ENCODE measurements at places on chromosomes 5 and 9.

DNA sequence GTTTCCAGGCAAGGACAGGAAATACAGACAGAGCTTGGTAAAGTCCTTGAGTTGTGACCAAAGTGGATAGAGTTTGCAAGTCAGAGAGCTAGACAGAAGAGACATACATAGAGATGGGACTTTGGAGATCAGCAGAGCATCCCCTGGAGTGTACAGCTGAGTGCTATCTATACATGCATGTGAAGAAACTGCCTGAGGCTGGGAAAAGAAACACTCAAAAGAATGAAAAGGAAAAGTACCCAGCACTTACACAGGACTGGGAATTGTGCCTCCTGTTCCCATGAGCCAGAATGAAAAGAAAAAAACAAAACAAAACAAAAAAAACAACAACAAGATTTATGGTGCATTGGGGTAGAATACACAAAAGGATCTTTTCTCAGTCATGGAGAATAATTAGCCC is 606.4 kb downstream of the ZNF608 start:
- DNase-seq: no peak

- no peak for DNase-seq
These were observed 98.9 kb downstream of the CEMIP2 start for GRCh38 chr9:71669284-71669995.

- peak; percentile 39 for DNase-seq
These were observed at the start of gene GRK6 for GRCh38 chr5:177426566-177427210. TSS of gene GRK6 (plus strand) at chr5:177426676. CDS start at chr5:177426846, 170 bp downstream.

DNA sequence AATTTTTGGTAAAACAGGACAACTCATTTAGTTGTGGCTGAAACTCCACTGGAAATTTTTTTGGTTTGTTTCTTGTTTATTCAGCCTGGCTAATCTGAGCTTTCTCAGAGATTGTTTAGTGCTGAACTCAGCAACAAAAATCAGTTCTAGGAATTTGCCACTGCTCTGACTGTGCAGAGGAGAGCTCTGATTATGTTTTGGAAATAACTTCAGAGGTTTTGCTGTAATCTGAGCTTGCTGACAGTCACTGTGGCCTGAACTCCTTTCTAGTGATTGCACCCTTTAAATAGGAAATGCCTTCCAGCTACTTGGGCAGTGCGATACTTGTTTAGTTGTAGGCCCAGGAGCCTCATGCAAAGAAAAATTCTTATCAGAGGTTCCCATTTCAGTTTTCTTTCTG is 60.2 kb downstream of the OSTF1 start:
- no peak for DNase-seq

GRCh38 chr5:77546-77945 is 14.4 kb upstream of the PLEKHG4B start:
- no peak for DNase-seq

GRCh38 chr5:132451387-132451786 is 39.2 kb downstream of the IRF1 start:
- DNase-seq: no peak

- DNase-seq: no peak
These were observed 3.4 kb downstream of the ASS1 start for GRCh38 chr9:130448035-130448624.

GRCh38 chr9:105737205-105737604 is 42.9 kb downstream of the TMEM38B start:
- no peak for DNase-seq

DNA sequence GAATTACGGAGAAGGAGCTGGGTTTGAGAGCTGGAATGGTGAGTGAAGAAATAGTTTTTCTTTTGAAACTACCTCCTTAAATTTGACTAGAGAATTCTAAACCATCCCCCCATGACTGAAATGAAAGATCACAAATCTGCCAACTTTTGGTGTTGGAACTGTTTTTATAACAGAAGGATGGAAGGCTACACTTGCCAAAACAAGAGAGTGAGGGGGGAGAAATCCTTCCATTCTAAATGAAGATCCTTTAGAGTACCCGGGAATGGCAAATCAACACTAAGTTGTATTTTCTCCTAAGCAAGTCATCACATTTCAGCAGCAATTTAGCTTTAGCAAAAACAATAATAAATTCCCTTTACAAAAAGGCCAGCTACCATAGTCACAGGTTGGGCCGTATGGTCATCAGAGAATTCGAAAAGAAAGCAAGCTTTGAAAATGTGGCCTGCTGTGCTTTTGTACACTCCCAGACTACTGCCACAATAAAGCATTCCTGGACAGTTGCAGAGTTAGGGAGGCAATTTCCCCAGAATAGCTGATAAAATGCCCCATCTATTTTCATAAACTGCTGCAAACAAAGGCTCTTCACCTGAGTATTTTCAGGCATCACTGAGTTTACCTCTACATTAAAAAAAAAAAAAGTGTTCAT is 25.0 kb upstream of the FREM1 start:
- DNase-seq: no peak

GRCh38 chr9:127336506-127337352 is 60.2 kb upstream of the SLC2A8 start:
- no peak for DNase-seq

DNA sequence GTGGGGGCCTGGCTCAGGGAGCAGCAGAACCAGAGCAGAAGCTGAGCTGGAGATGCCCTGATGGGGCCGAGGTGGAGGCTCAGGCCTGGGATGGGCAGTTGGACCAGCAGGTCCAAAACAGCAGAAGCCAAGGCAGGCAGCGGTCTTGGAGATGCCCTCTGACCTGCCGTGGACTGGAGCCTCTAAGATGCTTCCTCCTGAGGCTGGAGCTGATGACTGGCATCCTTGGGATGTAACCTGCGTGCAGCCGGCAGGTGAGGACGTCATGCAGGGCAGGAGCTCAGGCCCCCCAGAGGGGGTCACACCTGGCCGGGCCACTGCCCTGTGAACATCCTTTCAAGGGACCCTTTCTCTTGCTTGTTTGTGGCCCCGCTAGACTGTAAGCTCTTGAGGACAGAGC is 162.0 kb downstream of the RGS3 start:
- DNase-seq: no peak

- no peak for DNase-seq
These were observed 2.1 kb downstream of the ANKRD33B start for GRCh38 chr5:10565785-10566542.

DNA sequence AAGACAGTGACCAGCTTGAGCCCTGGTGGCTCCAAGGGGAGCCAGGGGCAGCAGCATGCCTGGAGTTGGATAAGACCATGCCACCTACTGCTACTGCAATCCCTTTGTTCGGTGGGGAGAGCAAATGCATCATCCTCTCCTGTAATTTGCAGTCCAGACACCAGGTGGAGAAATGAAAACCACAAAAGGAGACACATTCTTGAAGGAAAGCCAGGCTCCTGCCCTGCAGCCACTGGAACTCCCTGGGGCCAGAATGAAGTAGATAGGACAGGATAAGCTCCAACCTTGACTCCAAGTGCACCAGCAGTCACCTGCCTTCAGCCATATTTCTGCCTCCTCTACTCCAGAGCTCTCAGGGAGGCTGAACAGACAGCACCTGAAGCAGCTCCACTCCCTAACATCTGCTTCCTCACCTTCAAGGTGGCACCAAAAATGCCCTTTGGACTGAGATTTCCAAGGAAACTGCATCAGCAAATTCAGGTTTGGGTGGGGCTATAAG is 65.1 kb upstream of the IQGAP2 start:
- DNase-seq: no peak

DNA sequence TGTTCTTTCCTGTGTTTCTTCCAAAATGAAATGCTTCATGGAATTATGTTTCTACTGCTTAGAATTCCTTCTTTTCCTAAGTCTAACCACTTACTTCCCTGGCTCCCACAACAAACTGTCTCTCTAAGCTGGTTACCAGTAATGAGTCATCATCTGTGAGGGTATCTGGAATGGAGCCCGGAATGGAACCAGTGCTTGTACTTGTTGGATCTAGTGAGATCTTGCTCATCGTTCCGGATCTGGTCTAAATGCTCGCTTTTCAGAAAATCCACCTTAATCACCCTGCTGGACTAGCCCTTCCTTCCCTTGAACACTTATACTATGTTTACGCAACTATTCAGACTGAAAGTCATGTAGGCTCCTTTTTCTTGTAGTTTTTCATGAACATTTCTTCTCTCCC is 184.8 kb downstream of the PBX3 start:
- DNase-seq: no peak

- DNase-seq: peak; percentile 48
These were observed 31.6 kb downstream of the TNFSF8 start for GRCh38 chr9:114898741-114899140.

DNA sequence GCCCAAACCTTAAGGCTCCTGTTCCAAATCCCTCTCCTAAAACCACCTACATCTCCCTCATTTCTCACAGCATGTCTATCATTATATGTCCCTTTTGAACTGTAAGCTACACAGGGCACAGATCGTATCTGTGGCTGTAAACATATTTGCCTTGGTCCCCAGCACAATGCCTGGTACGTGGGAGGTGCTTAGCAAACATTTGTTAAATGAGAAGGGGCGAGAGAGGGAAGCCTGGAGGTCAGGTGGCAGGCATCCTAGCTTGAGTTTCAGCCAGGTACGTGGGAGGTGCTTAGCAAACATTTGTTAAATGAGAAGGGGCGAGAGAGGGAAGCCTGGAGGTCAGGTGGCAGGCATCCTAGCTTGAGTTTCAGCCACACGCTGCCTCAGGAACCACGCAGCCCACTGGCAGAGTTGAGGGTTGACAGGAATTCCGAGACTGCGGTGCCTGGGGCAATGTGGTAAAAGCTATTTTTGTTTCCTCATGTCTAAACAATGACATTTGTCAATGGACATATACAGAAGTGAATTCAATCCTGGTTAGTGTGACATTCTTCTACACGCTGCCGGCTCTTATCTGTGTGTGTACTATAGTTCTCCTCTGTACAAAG is 113.6 kb downstream of the EFNA5 start:
- DNase-seq: no peak

GRCh38 chr9:114163517-114163951 is 8.2 kb downstream of the COL27A1 start:
- DNase-seq: no peak
